Activated CD4-positive, alpha-beta T cell treated with anti-CD3 and anti-CD28 coated beads, Interleukin-2, amount 50 U/mL, for 48 hours (primary cell): ENCODE measurements at places on chromosomes 6 and 20.

DNA sequence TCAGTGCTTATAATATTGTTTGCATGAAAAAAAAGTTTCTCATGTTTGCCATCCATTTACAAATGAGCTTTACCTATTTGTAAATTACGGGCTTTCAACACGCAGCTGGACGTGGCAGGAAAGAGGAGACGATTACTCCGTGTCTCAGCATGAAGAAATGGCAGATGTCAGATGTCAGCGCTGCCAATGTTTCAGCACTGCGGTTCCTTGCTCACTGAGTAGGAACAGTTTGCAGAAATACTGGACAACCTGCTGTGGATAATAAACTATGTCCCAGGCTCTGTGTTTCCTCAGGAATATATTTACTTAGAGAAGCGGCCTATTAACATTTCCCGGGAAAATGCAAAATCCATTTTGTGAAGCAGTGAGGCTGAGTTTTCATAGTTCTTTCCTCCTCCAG, 22.7 kb downstream of the RAMACL start:
- DNase-seq, result no peak

GRCh38 chr6:105539911-105540310, 137.0 kb upstream of the PREP start:
- no peak for DNase-seq

DNA sequence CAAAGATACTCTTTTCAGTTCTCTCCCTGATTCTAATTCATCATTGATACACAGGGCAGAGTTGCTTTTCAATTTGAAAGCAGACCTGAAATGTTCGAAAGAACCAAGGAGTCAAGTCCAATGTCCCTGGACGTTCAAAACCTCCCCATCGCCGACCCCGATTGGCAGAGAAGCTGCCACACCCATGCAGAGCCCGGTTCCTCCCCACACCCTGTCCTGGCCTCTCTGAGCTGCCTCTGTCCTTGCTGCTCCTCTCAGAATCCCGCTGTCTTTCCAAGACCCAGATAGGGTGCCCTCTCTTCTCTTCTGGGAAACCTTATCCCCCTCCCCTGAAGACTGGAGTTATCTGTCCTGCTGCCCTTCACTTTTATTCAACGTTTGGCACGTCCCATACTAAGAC, 52.3 kb upstream of the CITED2 start:
- DNase-seq, result no peak

DNA sequence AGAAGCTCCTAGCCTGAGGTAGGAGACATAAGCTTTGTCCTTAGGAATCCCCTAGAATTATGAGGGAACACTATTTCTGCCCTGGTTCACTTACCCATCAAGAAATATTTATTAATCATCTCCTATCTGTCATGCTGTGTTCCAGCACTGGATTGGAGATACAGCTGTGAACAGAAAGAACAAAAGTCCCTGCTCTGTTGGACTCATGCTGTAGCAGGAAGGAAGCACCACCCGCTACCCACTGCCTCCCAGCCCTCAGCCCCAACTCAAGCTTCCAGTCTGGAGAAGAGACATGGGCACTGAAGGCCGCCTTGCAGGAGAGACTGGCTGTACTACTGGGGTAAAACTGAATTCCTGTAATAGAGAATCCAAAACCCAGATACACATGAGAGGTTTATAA, 78.0 kb downstream of the MDGA1 start:
- no peak for DNase-seq

GRCh38 chr6:136362421-136363356, 73.0 kb upstream of the BCLAF1 start:
- DNase-seq, result no peak

DNA sequence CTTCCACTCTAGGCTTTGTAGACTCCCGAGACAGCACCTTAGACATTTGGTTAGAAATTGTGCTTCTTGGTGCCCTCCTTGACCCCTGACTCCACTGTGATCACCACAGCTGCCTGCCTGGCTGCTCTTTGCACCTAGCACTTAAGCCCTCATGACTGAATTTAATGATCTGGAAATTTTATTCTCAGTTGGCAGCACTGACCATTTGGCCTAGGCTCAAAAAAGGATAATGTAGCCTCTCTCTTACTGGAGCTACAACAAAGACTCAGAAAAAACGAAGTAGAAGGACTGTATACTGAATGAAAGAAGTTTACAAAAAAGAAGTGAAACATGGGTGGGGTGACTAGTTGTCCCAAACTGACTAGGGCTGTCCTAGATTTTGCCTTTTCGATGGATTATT, 11.3 kb upstream of the ABRACL start:
- no peak for DNase-seq

DNA sequence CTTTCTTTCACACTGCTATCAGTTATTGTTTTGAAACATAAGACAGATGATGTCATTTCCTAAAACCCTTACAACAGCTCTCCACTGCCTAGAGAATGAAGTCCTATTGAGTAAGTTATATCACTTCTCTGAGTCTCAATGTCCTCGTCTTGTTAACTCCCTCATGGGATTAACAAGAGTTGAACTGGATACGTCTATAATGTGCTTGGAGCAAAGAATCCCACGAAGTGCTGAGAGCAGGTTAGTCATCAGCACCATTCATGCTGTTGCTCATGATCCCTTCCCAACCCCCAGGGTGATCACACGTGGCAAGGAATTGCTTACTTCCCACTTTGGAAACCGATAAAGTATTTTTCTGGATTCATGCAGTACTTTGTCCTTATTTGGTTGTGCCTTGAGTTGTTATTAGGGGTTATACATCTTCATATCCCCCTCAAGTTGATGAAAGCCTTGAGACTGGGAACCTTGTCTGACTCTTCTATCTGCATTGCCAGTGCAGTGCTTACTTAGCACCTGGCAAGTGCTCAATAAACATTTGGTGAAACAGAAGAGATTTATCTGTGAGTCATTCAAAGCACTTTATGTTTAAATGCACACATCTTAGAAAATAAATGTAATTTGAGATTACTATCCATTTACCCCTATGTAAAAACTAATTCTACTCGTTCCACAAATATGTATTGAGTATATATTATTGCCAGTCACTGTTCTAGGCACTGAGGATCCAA, 487.5 kb downstream of the EPM2A start:
- no peak for DNase-seq

GRCh38 chr6:134166511-134167261, 114.3 kb upstream of the SLC2A12 start:
- no peak for DNase-seq

DNA sequence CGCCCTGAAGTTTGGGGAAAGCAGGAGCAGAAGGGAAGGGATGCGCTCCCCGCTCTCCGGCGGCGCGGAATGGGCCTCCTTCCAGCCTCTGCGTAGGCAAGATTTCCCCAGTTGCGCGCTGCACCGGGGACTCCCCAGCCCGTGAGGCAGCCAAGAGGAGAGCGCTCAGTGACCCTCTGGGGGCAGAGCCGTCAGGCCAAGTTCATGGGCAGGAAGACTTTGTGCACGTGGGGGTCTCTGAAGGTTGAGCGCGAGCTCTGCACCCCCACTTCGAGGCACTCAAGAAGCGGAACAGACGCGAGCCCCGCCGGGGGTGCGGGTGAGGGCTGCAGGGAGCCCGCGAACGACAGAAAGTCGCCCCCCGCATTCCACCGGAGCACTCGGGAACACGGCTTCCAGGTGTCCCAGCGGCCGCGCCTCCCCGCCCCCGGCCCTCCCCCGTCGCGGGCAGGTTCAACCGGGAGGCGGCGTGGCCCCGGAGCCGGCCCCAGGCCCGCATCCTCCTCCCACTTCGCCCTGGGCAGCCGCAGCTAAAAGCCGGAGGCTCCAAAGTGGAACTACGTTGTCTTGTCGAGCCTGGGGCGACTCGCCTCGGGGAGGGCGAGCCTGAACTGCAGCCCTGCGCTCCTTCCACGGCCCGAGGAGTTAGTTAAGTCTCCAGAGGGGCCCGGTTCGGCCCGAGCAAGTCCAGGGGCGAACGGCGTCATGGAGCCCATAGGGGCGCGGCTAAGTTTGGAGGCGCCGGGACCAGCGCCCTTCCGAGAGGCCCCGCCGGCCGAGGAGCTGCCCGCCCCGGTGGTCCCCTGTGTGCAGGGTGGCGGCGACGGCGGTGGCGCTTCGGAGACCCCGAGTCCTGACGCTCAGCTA, at the start of gene PPP1R3G:
PPP1R3G (plus strand) TSS at position 561 of the 867 bp plus-strand sequence; CDS start at position 706, 145 bp downstream.
- peak; percentile 29 for DNase-seq

GRCh38 chr6:55531496-55531895, 47.5 kb downstream of the HMGCLL1 start:
- DNase-seq, result no peak

DNA sequence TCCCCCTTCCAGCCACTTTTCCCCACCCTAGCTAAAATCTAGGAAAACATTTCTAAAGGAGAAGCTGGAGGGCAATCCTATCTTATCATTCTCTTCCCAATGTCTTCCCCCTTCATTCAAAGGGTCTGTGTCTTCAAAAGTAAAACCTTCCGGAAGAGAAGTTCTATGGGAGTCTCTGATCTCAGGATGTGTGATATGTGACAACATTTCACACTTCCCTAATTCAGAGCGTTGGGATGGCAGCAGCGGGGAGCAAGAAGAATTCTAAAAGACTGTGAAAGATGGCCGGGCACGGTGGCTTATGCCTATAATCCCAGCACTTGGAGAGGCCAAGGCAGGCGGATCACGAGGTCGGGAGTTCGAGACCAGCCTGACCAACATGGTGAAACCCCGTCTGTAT, 65.4 kb upstream of the AKIRIN2 start:
- no peak for DNase-seq

GRCh38 chr6:73888050-73888449, 192.0 kb downstream of the CD109 start:
- no peak for DNase-seq

DNA sequence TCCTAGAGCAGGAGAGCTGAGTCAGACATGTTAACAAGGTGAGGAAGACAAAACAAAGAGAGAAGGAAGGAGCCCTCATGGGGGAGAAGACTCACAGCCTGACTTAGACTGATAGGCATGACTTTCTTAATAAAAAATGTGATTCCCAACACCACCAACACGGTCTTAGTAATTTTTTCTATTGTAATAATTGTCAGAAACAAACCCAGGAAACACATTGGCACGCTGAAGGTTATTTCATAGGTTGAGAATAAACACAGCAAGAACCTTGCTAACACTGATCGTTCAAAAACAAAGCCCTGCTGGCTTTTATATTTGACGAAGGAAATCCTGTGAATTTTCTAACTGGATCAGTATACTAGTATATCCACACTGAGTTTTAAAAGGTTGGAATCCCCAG, 286.8 kb downstream of the HACE1 start:
- DNase-seq, result no peak

GRCh38 chr20:32128167-32128566, 18.7 kb downstream of the TM9SF4 start:
- no peak for DNase-seq

- DNase-seq, result no peak
These were observed 19.7 kb downstream of the NDRG3 start for GRCh38 chr20:36726168-36726567.

- no peak for DNase-seq
These were observed 1.5 kb downstream of the TREM2 start for GRCh38 chr6:41161380-41161779.

DNA sequence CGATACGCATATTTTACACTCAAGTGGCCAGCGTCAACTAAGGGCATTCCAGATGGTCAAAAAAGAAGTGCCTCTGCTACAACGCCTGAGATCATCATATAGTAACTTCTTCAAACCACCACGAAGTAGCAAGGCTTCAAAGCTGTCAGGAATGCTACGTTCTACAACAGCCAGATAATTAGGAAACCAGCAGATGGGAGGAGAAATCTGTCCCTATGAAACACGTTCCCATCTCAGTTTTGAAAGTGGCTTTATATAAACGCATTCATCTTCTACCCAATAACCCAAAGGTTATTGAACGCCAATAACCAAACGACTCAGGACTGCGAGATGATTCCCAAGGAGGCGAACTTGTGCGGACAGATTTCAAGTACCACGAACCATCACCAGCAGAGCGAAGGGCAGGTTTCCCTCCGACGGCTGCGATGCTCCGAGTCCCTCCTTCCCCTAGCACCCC, 1.2 kb downstream of the ABHD12 start:
- no peak for DNase-seq

DNA sequence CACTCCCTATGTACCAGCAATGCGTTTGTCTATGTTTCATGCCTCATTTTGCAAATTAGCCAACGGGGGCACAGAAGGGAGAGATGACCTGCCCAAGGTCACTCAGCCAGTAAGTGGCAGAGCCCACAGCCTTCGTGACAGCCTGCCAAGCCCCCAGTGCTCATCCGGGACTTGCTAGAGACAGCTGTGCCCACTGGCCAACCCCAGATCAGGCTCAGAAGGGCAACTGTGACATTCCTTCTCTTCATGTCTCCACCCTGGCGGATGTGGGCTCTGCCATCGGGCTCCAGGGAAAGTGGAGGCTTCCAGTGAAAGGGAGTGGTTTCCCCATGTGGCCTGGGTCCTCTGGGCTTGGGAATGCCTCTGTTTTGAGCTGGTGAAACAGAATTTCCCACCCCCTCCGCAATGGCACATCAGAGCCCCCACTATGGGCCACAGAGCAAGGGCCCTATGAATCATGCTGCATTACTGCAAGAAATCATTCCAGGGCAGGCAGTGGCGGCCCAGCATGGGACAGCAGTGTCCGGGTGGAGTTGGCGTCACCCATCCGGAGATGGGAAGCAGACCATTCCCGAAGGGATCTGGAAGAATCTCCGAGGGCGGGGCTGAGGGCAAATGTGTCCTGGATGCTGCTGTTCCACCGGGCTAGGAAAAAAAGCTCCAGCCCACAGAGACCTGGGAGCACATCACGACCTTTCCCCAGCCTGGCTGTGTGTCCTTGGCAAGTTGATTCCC, 9.1 kb downstream of the RSPO4 start:
- DNase-seq, result no peak

GRCh38 chr6:135002974-135003703, 51.5 kb downstream of the HBS1L start:
- no peak for DNase-seq

DNA sequence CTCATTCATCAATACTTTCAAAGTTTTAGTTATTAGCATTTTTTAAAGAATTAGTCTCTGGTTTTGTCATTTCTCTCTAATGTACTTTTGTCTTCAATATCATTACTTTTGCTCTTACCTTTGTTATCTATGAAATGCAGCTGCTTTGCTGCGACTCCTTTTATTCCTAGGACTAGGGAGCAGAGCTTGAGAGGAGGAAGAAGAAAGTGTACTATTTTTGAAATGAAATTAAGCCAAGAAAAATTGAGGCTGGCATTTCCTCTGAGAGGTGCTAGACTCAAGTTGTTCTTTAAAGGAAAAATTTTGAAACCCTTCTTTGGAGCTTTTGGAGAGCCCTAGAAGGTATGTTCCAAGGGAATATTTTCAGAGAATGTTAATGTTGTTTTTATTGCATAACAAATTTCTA, 48.3 kb upstream of the MRAP2 start:
- DNase-seq, result no peak

- peak; percentile 41 for DNase-seq
These were observed 106.5 kb downstream of the ATP9A start for GRCh38 chr20:51661609-51662178.

DNA sequence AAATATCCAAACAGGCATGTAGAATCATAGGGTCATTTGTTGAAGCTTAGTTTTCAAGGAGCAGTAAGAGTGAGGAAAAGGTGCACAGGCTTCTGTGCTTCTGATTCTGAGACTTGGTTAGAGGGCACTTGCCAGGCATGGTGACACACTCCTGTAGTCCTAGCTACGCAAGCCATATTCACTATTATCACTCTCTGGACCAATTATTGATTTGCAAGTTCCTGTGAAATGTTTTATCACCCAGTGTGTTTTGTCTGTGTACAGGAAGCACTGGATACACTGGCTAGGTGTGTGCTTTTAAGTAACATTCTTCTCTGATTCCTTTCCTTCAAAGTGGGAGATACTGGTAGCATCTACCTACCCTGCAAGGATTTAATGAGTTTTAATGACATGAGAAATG, 76.3 kb downstream of the JARID2 start:
- no peak for DNase-seq

GRCh38 chr6:104862456-104862855, 2.7 kb upstream of the HACE1 start:
- no peak for DNase-seq

- DNase-seq, result no peak
These were observed 105.2 kb upstream of the TRAF3IP2 start for GRCh38 chr6:111710911-111711310.
